GOT3 (cell line): ENCODE measurements at places on chromosomes 1 and 21.
A peak's percentile ranks its signal among the peaks of the same experiment; 100 is the strongest.

GRCh38 chr1:237953238-237953637 lies 62.5 kb upstream of the ZP4 start:
- DNase-seq: no peak

GRCh38 chr1:246878551-246878950 lies 53.2 kb downstream of the AHCTF1 start:
- no peak for DNase-seq

GRCh38 chr1:96488777-96489176 lies 232.8 kb upstream of the PTBP2 start:
- DNase-seq: no peak

- DNase-seq: no peak
These were observed 7.1 kb downstream of the C1orf226 start for GRCh38 chr1:162388615-162389014.

GRCh38 chr1:210377731-210378333 lies 49.1 kb downstream of the HHAT start:
- DNase-seq: no peak

- no peak for DNase-seq
These were observed 34.5 kb upstream of the GPR37L1 start for GRCh38 chr1:202088206-202088605.

- no peak for DNase-seq
These were observed 64.3 kb upstream of the TRABD2B start for GRCh38 chr1:48061162-48062136.

- DNase-seq: no peak
These were observed 8.9 kb downstream of the SLC6A17 start for GRCh38 chr1:110159168-110159567.

GRCh38 chr1:20061866-20062265 lies 8.1 kb upstream of the PLA2G5 start:
- DNase-seq: no peak

DNA sequence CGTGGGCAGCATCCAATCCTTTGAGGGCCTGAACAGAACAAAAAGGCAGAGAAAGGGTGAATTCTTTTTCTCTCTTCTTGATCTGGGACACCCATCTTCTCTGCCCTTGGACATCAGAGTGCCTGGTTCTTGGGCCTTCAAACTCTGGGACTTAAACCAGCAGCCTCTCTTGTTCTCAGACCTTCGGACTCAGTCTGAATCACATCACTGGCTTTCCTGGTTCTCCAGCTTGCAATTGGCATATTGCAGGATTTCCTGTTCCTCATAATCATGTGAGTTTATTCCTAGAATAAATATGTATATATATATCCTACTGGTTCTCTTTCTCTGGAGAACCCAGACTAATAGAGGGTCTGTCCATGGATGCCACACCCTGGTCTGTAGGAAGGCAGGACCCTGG lies 16.3 kb upstream of the TENT5C start:
- no peak for DNase-seq

- DNase-seq: no peak
These were observed 34.1 kb upstream of the DIP2A start for GRCh38 chr21:46424621-46425020.

DNA sequence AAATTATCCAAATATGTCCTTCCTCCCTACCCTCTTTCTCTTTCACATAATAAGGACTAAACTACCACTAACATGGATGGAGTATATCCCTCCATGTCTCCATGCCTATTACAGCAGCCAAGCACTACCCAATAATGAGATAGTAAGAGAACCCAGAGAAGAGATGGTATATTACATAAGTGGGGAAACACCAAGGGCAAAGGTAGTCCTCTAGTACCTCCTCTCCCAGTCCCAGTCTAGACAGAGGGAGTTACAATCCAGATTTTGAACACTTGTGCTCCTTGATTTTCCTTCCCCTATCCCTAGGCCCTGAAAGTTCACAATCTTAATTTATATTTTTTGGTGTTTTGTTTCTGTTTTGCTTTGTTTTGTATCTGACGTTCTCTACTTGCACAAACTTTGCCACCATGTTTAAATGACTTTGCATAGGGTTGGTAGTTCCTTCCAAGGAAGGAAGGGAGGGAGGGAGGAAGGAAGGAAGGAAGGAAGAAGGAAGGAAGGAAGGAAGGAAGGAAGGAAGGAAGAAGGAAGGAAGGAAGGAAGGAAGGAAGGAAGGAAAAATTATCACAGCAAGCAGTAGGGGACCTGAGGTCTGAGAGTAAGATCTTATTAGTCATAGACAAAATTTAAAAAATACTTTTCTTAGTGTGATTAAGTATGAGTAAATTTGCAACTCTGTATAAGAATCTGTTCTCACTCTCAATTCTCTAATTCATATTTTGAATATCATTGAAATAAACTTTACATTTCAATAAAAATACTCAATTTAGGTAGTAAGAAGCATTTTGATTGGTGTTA lies 521.9 kb downstream of the PTPRC start:
- no peak for DNase-seq

GRCh38 chr1:169514566-169515270 lies 29.0 kb upstream of the SLC19A2 start:
- no peak for DNase-seq

- DNase-seq: no peak
These were observed 16.8 kb downstream of the ATP8B2 start for GRCh38 chr1:154342132-154342531.

GRCh38 chr21:38346286-38346685 lies 89.5 kb downstream of the KCNJ15 start:
- no peak for DNase-seq

- DNase-seq: no peak
These were observed 26.5 kb downstream of the ZBTB8B start for GRCh38 chr1:32491386-32491785.

GRCh38 chr1:69673321-69673720 lies 105.6 kb downstream of the LRRC7 start:
- no peak for DNase-seq

- DNase-seq: peak; percentile 67
These were observed 1.0 kb downstream of the TMEM200B start for GRCh38 chr1:29122682-29123052.

GRCh38 chr1:6761196-6761737 lies 24.0 kb upstream of the CAMTA1 start:
- DNase-seq: no peak

GRCh38 chr1:84936116-84936810 lies 43.3 kb upstream of the LPAR3 start:
- no peak for DNase-seq

DNA sequence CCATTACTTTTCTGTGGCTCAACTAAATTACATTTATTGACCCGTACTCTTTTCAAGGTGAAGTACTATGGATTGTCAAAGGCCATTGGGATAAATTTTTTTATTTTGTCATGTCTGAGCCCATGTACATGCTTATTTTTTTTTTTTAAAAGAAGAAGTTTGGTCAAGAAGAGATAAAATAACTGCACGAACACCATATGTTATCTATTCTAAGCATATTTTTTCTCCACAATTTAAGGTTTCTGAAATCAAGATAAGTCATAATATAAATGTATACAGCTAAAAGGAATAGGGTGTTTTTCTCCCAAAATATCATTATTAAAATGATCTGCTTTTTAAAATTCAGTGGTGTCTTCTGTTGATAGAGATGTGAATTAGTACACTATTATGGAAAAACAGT lies 35.0 kb upstream of the SH2D1B start:
- DNase-seq: no peak

- DNase-seq: no peak
These were observed 19.8 kb upstream of the BOLA1 start for GRCh38 chr1:149879556-149879955.

DNA sequence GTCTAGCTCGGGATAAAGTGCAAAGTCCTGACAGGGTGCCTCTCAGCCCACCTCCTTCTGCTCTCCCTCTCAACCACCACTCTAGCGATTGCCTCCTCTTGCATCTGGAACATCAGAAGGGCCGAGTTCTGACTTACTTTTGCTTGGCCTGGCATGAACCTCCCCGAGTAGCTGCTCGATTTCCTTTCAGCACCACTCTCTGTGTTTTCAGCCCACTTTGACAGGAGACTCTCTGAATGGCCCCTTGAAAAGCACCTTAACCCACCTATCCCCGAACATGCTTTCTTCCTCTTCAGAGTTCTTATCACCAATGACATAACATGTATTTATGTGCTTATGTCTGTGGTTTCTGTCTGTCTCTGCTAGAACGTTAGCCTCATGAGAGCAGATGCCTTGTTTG lies 225.8 kb upstream of the RUNX1 start:
- DNase-seq: no peak

DNA sequence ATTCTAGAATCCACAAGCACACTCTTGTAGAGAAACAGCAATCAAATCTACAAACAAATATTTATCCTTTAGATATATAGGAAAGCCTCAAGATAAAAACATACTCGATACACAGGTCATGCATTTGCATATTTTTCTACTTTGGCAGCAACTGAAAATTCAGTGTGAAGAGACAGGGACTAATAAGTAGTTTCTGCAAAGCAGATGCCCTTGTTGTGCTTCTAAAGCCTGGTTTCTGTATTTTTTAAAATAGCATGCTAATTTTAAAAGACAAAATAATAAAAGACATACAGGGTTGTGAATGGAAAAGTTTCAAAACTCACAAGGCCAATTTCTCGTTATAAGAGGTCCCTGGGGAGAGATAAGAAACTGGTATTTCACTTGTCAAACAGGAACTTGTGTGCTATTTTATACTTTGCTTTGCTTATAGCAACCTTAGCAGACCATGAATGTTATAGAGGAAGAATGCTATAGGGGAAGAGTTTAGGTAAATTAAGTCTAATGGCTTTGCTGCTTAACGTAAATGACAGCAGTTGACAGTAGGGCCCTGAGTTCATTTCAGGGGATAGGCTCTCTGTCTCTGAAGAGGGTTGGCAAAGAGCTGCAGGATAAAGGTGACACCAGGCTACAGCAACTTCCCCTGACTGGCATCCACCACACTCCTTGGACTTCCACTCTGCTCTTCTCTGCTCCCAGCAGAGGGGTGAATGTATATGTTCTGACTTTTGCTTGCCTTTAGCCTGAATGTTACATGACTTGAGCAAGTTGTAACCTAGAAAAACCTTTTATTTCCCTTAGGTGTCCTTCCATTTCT lies 9.4 kb upstream of the RGS13 start:
- no peak for DNase-seq

- no peak for DNase-seq
These were observed 143.4 kb upstream of the HOOK1 start for GRCh38 chr1:59671066-59671952.

DNA sequence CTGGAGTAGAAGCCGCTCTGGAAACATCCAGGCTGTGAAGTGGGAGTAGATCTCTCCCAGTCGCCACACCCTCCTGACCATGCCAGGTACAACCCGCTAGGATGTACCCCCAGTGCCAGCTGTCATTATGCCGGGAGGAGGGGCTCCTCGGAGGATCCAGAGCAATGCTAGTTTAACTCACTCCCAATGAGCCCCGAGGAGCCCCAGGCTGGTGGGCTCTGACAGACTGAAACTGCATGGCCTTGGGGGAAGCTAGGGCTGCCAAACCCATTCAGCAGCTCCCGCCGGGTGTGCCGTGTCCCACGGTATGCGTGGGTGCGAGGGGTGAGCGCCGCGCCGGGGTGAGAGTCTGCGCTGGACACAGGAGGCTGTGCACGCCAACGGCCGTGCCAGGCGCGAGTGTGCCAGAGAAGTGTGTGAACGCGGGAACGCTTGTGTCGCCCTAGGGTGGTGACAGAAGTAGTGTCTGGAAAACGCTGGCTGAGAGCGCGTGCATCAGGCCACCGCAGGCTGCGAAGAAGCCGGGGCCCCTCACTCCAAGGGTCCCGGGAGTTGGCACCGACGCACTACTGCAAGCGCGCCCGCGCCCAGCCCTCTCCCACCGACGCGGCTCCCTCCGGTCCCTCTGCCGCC lies 177.1 kb upstream of the EDN2 start:
- no peak for DNase-seq

DNA sequence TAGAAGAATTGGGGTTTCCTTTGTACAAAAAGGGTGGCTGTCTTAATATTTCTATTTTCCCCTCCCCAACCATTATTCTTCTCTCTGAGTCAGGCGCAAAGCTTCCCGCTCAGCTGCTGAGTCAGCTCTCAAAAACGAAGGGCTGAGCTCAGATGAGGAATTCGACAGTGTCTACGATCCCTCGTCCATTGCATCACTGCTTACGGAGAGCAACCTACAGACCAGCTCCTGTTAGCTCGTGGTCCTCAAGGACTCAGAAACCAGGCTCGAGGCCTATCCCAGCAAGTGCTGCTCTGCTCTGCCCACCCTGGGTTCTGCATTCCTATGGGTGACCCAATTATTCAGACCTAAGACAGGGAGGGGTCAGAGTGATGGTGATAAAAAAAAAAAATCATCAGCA lies 3.0 kb upstream of the TUFT1 start:
- DNase-seq: no peak

- DNase-seq: no peak
These were observed 140.9 kb downstream of the MIS18A start for GRCh38 chr21:32137931-32138330.

DNA sequence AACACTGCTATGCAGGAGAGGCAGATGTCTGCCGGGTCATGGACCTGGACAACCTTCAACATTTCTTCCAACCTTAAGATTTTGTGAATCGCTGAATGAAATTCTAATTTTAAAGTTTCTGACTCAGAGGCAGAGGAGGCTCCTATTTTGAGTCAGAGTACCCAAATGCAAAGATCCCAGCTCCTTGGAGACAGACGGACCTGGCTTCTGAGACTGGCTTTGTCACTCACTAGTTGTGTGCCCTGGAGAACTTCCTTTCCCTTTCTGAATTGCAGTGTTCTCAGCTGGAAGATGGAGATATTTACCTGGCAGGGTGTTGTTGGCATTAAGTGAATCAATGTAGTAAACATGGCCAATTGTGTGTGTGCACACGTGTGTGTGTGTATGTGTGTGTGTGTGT lies 51.9 kb downstream of the IER5 start:
- DNase-seq: no peak

GRCh38 chr1:192552760-192553191 lies 22.8 kb upstream of the RGS1 start:
- no peak for DNase-seq

- DNase-seq: no peak
These were observed 322.8 kb downstream of the SEC16B start for GRCh38 chr1:177646757-177647730.

GRCh38 chr1:15146971-15147376 lies 6.6 kb upstream of the TMEM51 start:
- no peak for DNase-seq

DNA sequence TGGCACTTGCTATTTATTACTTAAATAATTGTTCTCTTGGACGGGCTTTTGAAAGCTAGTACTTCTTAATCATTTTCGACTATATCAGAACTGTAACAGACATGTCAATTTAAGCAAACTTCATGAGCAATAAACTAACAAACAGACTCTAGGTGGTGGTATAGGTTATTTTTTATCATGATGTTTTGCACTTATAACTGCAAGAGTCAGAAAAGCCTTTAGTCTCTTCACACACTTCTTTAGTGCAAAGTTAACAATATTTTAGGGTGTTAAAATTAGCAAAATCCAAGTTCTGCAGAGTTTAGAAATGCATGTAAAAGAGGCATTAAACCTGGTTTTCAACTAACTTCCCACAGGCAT lies 2.2 kb downstream of the NRIP1 start:
- DNase-seq: no peak

- DNase-seq: no peak
These were observed 3.7 kb upstream of the REN start for GRCh38 chr1:204169858-204170257.

GRCh38 chr1:212860713-212861581 lies 2.9 kb downstream of the FLVCR1 start:
- DNase-seq: no peak
